ENCODE measurements at places on chromosomes 6 and 20.

DNA sequence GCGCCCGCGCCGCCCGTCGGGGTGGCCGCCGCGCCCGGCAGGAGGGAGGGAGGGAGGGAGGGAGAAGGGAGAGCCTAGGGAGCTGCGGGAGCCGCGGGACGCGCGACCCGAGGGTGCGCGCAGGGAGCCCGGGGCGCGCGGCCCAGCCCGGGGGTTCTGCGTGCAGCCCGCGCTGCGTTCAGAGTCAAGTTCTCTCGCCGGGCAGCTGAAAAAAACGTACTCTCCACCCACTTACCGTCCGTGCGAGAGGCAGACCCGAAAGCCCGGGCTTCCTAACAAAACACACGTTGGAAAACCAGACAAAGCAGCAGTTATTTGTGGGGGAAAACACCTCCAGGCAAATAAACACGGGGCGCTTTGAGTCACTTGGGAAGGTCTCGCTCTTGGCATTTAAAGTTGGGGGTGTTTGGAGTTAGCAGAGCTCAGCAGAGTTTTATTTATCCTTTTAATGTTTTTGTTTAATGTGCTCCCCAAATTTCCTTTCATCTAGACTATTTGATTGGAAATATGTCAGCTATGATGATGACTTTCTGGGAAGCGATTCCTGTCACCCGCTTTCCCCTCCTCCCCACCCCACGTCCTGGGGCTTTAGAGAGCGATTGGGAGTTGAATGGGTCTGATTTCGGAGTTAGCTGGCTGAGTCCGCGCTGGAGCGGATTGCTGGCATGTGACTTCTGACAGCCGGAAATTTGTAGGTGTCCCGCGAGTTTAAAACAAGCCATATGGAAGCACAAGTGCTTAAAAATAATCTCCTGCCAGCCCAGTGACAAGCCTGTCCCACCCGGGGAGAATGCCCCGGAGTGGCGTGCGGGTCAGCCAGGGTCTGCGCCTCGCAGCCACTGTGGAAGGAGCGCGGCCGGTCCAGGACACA, 1.1 kb downstream of the ESR1 start:
- DNase-seq: no peak

GRCh38 chr20:3228750-3229032, 10.3 kb downstream of the SLC4A11 start:
- DNase-seq: no peak

- DNase-seq: no peak
Observed at GRCh38 chr20:22207280-22207679, 377.1 kb downstream of the FOXA2 start.

GRCh38 chr6:81937296-81937937, 184.9 kb upstream of the TENT5A start:
- no peak for DNase-seq

DNA sequence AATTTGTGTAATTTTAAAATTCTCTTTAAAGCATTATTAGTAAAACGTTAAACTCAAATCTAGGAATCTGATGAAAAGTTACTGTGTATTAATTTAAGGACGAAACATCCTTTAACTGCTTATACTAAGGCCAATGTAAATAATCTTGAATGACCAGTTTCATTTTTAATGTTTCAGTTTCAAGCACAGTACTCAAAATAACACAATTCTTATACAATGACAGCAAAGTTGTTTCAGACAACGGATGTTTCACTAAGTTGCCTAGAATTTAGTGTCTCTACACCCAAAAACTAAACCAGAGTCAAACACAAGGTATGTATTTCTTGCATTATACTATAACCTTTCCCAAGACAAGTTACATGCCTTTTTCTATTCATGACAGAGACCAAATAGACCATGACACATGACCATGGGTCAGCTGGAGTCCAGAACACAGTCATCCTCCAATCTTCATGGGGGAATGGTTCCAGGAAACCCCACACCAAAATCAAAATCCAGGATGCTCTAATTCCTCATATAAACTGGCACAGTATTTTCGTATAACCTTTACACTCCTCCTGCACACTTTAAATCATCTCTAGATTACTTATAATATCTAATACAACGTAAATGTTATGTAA, 7.7 kb downstream of the PHIP start:
- no peak for DNase-seq

GRCh38 chr20:37868851-37869333, 34.0 kb upstream of the VSTM2L start:
- DNase-seq: no peak

GRCh38 chr20:63739130-63740069, at the start of gene SLC2A4RG:
Gene SLC2A4RG, plus strand, starts transcription at chr20:63739776. Its CDS starts 137 bp downstream, at chr20:63739913.
- no peak for DNase-seq

GRCh38 chr6:42987533-42988451, 3.4 kb downstream of the PPP2R5D start:
- DNase-seq: no peak

DNA sequence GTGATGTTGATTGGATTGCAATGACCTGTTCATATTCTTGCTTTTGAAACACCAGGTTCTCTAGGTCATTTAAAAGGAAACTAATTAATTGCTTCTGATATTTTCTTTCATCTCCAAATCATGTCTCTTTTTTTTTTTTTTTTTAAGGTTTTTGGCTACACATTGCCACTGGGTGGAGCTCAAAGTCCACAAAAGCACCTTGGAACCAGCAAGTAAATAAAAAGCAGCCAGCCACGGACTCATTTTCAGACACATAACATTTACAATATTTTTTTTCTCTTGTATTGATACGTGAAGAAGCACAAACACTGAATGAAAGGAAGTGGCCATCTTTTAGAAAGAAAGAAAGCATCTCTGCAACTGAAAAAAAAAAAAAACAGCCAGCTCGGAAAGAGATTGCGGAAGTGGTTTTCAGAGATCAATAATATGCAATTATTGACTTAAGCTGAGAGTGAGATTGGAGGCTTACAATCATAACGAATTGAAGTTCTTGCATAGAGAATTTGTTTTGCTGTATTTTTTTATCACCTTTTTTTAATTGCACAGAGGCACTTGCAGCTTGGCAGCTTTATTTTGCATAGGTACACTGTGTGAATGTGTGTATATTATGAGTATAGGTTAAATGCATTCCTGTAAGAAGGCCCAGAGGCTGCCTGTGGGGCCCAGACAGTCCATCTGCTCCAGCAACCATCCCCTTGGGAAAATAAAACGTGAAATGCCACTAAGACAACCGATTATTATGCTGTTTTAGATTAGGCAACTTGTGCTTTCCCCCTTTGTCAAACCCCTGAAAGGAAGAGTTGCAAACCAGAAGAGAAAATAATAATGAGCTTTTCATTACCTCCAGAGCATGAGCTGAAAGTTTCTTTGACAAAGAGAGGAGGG, 28.2 kb downstream of the CGA start:
- peak; percentile 31 for DNase-seq

Data from glomerular endothelial cell (primary cell).